HS-27A (cell line): ENCODE measurements at places on chromosomes 2 and 18.

GRCh38 chr2:218129458-218130135 lies 3.8 kb downstream of the CXCR2 start:
- DNase-seq, result no peak

- no peak for DNase-seq
Observed at GRCh38 chr18:79507076-79507545, 111.4 kb downstream of the NFATC1 start.

DNA sequence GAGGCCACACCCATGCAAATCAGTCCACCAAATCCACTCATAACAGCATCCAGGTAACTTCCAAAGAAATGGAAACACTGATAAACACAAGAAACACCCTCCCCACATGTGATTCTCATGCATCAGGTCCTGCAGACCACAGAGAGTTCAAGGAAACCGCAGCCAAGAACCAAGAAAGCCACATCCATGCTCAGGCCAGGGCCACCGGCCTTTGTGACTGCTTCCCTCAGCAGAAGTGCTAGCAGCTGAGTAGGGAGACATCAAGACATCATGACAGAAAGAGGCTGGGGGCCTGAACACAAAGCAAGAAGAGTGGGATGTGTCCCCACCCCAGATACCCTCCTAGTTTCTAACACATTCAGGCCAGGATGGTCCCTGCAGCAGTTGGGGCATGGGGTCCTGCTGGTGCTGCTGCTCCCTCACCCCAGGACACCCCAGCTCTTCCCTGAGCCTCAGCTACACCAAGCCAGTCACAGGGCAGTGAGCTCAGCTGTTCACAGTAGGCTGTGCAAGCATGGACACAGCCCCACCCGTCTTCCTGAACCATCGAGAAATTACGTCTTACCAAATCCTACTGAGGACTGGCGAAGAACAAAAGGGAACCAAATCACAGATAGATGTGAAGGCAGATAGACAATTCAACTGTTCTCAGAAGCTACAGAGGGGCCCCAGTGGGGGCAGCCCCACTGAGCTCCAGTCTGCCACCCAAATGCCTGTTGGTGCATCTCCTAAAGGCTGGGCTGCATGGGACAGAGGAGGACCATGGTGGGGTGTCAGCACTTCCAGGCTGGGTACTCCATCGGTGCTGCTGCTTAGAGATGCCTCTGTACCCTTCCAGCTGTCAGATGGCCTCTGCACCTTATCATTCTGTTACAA lies 60.9 kb downstream of the HDAC4 start:
- no peak for DNase-seq

DNA sequence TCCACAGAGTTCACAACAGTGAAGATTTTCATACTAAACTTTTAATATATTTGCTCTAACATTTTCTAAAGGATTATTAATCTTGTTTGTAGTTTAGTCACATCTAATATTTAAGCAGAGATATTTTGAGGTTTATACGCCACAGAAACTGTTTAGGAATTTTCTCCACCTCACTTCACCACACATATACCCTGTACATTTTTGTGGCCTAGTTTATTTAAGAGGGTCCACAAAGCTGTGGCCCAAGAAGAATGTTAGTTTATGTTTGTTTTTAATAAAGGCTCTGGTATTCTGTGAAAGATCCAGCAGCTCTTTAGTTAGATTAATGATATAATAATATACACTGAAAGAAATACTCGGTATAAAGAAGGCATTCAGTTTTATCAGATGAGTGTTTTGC lies 132.7 kb upstream of the TTC27 start:
- no peak for DNase-seq

GRCh38 chr2:227960317-227960716 lies 88.9 kb downstream of the DAW1 start:
- no peak for DNase-seq
